ENCODE measurements at places on chromosomes 3 and 15.

DNA sequence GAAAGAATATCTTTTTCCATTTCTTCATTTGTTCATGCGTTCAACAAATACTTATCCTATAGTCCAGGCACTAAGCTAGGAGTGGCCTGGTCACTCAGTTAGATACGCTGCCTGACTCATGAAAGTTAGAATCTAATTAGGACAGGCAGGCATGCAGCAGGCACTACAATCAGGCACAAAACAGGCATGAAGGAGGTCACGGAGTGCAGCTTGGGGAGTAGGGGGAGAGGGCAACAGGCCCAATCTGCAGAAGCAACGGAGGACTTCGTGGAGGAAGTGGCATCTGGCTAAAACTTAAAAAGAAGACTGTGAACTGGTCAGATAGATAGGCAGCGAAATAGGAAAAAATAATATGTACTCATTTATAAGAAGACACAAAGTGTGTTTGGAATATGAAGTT is 420.9 kb downstream of the MAGI1 start:
- H3K36me3 ChIP-seq: no peaks in the 10 kb centered on the region
- no peak for DNase-seq
- no peaks in the 10 kb centered on the region for H3K4me1 ChIP-seq
- no peak overlapping the region for H3K27ac ChIP-seq
- H3K27me3 ChIP-seq: no peaks in the 10 kb centered on the region
- H3K4me3 ChIP-seq: no peak overlapping the region

GRCh38 chr3:12974334-12974733 is 98.9 kb downstream of the IQSEC1 start:
- DNase-seq: no peak
- H3K4me3 ChIP-seq: no peak overlapping the region
- no peaks in the 10 kb centered on the region for H3K4me1 ChIP-seq

DNA sequence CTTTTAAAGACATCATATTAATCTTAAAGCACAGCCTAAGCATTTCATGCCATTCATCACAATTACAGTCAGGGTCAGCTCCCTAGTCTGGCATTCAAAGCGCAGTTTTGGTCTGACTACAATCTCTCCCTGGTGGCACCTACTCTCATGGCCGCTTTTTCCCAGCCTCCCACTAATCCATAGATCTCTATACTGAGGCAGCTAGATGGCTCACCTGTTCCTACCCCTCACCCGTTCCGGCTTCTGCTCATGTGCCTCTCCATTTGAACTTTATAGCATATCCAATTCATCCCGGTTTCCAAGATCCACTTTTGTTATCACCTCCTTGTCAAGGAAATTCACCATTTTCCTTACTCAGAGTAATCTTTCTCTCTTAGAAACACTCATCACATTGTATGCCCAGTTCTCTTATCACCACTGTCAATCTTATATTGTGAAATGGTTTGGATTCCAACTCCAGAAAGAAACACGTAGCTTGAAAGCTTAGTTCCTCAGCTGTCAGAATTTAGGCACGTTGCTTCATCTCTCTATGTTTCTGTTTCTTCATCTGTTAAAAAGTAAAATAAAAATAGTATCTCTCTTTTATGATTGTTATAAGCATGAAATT is 220.0 kb upstream of the UBE2E2 start:
- H3K4me1 ChIP-seq: no peaks in the 10 kb centered on the region
- H3K36me3 ChIP-seq: no peaks in the 10 kb centered on the region
- H3K4me3 ChIP-seq: no peak overlapping the region
- no peak overlapping the region for H3K27ac ChIP-seq
- H3K27me3 ChIP-seq: no peaks in the 10 kb centered on the region

GRCh38 chr3:143552851-143553250 is 295.4 kb downstream of the SLC9A9 start:
- no peak overlapping the region for H3K27ac ChIP-seq
- no peak overlapping the region for H3K4me3 ChIP-seq
- no peak for DNase-seq
